ENCODE measurements at places on chromosomes 5 and 9.

DNA sequence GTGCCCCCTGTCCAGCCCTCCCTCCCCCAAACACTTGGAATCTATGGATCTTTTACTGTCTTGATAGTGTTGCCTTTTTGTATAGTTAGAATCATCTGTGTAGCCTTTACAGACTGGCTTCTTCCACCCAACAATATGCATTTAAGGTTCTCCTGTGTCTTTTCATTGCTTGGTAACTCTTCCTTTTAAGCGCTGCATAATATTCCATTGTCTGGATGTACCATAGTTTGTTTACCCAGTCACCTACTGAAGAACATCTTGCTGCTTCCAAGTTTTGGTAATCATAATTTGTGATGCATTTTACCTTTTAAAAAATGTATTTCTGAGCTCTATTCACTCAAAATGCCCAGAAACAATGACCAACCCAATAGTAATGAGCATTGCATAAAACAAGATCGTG lies 17.7 kb upstream of the LMX1B start:
- DNase-seq, result no peak

DNA sequence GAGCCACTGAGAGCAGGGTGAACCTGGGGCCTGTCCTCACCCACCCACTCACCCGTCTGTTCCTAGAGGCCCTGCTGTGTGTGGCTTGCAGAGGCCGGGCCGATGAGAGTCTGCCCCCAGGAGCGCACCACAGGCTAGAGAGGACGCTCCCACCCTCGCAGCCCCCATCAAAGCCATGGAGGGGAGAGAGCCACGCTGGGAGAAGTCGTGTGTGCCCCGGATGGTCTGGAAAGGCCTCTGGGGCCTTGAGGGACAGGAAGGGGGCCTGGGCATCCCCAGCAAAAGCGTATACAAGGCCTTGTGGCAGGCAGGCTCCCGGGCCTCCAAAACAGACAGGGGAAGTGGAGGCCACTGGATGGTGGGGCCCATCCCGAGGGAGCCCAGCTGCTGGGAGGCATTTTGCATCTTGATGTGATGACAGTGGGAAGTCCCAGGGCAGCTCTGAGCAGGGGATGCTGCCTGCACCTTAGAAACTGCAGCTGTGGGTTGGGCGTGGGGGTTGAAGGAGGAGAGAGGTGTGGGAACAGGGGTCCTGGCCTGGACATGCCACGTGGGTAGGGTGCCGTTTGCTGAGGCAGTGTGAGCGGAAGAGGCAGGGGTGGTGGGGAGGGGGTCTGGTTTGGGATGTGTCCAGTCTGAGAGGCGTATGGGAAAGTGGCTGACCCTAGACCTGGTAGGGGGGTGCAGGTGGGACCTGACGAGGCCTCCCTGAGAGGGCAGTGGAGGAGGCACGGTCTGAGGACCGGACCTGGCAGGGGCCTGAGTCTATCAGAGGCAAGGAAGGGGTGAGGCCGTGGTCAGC lies 43.0 kb upstream of the NOTCH1 start:
- DNase-seq, result peak; percentile 14

GRCh38 chr9:98007251-98007928 lies 24.2 kb downstream of the ANP32B start:
- no peak for DNase-seq

GRCh38 chr5:148968311-148968710 lies 94.6 kb downstream of the SH3TC2 start:
- DNase-seq, result no peak

DNA sequence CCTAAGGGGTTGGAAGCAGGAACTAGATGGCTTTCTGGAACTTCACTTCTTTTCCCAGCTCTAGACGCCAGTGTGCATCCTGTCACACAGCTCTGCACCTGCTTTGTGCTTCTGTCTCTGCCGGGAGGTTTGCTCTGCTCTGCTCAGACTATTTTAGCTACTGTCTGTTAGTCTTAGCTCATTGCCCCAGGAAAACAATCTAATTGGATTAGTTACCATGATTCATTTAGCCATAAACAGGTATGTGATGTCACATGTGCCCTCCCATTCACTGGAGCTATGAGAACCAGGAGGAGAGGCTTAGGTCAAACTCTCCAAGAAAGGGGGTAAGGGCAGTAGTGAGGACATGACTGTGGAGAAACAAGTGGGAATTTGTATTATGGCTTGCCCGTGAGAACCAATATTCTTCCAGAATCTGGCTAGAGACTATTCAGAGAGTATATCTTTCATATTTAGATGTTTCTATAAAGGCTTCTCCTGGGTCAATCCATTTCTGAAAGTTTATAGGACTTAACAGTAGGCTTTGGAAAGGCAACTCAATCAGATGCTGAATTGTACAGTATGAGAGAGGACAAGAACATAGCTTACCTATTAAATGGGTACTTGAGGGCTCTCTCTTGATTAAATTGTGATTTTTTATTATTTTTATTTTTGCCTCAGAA lies 22.4 kb upstream of the NREP start:
- no peak for DNase-seq

GRCh38 chr9:130857864-130858738 lies 23.0 kb downstream of the ABL1 start:
- no peak for DNase-seq

DNA sequence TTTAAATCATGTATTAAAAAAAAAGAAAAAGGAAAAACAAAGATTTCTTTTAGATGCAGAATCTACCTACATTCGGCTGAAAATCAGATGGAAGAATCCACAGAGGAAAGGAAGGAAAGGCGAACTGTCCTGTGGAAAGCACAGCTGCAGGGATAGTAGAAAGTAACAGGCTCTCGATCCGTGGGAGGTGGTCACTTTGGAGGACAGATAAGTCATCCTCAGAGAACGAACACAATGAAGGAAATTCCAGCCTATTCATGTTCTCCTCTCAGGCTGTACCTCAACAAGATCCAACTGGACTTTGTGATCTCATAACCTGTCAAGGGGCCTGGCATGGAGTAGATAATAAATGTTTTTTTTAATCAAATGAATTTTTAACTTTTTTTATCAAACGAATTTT lies 72.8 kb downstream of the NR6A1 start:
- DNase-seq, result no peak

GRCh38 chr5:156913719-156914370 lies 49.2 kb downstream of the TIMD4 start:
- DNase-seq, result peak; percentile 31

DNA sequence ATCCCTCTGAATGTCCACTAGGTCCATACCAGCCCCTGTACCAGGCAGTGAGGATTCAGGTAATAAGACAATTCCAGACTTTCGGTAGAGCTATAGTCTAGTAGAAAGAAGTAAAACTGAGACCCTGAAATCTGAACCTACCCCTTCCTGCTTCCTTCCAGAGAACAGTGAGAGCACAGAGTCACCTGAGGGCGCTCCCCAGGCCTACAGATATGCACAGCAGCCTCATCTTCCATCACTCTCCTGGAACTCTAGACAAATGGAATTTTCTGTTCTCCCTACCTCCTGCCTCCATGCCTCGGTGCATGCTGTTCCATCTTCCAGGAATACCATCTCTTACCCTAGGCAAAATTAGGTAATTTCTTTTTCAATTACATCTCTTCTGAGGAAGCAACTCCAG lies 3.1 kb upstream of the GNA14 start:
- DNase-seq, result no peak

DNA sequence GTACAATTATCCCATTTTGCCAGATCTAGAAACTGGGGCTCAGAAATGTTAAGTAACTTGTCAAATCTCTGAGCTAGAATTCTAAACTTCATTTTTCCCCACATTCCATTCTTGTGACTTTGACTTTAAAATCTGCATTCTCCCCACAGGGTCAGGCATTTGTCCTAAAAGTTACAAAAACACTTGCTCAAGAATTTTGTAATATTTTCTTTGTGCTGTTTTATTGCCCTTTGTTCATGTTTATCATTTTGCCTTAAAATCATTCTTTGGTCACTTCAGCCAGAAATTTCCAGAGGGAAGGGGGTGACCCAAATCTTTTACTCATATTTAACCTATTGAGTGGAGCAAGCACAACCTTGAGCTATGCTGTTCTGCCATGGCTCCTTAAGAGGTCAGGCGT lies 120.1 kb upstream of the CCL21 start:
- DNase-seq, result no peak

- no peak for DNase-seq
Observed at GRCh38 chr9:92645041-92645440, 24.9 kb downstream of the IPPK start.

GRCh38 chr5:54756301-54756700 lies 229.1 kb downstream of the ESM1 start:
- DNase-seq, result no peak

GRCh38 chr5:9440517-9440916 lies 105.4 kb downstream of the SEMA5A start:
- DNase-seq, result no peak

DNA sequence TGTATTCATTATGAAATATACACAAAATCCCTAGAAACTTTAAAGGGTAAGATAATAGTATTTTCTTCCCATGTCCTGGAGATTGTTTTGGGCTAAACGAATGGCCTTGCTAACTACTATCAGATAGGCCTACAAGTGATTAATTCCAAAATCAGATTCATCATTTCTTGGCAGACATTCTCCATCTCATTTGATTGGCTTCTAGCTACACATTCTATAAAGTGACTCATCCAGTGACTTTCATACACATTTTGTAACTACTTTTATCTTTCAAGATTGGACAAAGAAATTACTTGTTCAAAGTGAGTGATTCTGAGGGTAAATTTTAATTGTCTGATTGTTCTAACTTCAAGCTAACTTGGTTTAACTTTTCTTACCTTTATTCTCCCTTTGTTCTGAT lies 93.3 kb downstream of the RAPGEF6 start:
- DNase-seq, result no peak

GRCh38 chr9:77375956-77376532 lies 198.7 kb downstream of the VPS13A start:
- no peak for DNase-seq

DNA sequence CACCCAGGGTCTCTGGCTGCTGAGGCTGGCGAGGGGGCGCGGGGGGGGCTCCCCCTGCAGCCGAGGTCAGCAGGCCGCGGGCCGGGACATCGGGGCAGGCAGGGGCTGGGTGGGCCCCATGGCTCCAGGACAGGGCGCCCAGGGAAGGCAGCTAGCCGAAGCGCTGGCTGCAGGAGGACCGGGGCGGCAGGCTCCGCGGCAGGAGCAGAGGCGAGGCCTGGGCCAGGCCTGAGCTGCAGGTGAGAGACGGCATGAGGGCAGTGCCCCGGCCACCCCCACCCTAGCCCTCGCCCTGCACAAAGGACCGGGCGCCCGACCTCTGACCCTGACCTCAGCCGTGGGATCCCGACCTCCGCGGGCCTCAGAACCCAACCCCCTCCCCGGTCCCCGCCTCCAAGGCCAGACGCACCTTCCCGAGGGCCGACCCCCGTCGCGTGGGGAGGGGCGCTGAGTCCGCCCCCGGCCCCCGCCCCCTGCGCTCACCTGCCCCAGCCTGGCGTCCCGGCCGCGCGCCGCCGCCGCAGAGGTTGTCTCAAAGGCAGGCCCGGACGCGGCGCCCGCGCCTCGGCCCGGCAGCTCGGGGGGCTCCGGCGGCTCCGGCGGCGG lies 431 bp downstream of the RNF208 start:
- DNase-seq, result no peak

DNA sequence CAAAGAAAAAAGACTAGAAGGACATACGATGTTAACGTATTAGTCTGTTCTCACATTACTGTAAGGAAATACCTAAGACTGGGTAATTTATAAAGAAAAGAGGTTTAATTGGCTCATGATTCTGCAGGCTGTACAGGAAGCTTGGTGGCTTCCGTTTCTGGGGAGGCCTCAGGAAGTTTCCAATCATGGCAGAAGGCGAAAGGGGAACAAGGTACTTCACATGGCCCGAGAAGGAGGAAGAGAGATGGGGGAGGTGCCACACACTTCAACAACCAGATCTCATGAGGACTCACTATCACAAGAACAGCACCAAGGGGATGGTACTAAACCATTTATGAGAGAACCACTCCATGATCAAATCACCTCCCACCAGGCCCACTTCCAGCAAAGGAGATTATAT lies 110.1 kb downstream of the CARTPT start:
- no peak for DNase-seq

- peak; percentile 34 for DNase-seq
Observed at GRCh38 chr9:95508242-95508967, 8.4 kb downstream of the PTCH1 start.

GRCh38 chr9:6641561-6641960 lies 4.0 kb downstream of the GLDC start:
- no peak for DNase-seq

GRCh38 chr5:24621792-24622191 lies 23.0 kb downstream of the CDH10 start:
- no peak for DNase-seq

- DNase-seq, result no peak
Observed at GRCh38 chr9:123687246-123687751, 242.6 kb downstream of the DENND1A start.

DNA sequence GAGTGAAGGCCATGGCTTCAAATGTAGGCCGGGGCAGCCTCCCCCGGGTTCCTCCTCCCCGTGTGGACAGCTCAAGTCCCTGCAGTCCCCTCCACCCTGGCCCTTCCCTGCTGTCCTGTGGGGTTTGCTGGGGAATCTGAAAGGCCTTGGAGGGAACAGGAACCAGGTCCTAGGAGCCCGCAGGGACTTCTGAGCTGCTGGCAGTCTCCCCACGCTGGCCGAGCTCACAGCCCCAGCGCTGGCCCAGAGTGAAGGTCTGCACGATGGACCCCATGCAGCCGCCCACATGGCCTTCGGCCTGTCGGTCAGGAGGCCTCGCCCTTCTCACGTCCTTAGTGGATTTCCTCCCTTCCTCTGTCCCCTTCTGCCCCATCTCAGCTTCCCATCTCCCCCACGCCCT lies 25.7 kb upstream of the NOTCH1 start:
- no peak for DNase-seq
